Progenitor cell of endocrine pancreas (in vitro differentiated cells): ENCODE measurements at places on chromosomes 3 and 15.

- no peak for DNase-seq
Observed at GRCh38 chr3:141992512-141992911, 116.1 kb downstream of the ATP1B3 start.

GRCh38 chr3:107683447-107683846, 160.7 kb downstream of the BBX start:
- DNase-seq = no peak

DNA sequence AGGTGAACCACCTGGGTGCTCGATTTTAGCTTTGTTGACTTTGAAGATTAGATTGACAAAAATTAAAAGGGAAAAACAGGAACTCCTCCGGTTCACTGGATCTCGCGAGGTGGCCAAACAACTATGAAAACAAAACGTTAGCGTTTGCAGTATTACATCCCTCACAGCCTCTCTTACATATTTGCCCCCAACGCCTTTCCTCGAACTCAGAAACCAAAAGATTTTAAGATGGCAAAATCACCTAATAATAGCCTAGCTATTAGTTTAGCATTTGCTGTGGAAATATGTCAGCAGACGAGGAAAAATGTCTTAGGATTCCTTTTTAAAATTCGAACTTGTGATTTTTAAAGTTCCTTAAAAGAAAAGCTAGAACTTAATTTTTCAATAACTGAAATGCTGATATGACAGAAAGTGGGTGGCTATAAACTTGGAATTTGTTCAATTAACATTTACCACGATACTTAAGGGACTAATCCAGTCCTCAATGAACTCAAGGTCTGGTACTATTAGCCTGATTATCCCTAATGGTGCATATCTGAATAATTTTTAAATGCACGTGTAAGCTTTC, 491 bp upstream of the SENP7 start:
- no peak for DNase-seq

DNA sequence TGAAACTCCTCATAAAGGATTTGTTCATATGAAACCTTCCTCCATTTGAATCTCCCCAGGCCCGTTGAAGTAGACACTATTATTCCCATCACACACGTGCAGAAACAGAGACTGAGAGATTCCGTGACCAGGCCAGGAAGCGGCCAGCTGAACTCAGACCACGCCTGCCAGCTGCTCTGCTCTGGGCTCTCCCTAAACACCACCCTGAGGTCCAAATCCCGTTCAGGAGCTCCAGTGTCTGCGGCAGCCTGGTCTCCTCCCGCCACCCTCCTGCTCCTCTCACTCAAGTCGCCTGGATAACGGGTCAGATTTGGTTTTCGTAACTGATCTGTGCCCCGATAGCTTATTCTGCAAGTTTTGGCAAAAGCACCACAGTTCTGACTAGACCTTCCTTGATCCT, 53.6 kb upstream of the SNRPA1 start:
- DNase-seq = no peak

- DNase-seq = no peak
Observed at GRCh38 chr3:194386066-194386465, 13.0 kb downstream of the GP5 start.

GRCh38 chr3:63791974-63792373, 27.1 kb upstream of the C3orf49 start:
- no peak for DNase-seq

DNA sequence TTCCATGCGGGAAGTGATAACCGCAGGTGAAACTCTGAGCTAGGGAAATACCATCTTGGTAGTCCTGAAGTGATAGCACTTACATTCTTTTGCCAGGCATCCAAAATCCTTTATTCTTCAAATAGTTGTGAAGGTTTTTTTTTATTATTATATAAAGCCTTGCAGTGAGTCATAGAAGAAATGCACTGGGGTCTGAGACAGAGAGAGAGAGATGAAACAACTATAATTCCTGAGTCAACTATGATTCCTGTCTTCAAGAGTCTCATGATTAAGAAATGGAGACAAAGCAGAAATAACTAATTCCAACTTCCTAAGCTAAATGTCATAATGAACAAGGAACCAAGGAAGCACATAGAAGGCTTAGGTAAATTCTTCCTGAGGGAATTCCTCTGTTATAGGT, 495.6 kb downstream of the LPP start:
- no peak for DNase-seq

DNA sequence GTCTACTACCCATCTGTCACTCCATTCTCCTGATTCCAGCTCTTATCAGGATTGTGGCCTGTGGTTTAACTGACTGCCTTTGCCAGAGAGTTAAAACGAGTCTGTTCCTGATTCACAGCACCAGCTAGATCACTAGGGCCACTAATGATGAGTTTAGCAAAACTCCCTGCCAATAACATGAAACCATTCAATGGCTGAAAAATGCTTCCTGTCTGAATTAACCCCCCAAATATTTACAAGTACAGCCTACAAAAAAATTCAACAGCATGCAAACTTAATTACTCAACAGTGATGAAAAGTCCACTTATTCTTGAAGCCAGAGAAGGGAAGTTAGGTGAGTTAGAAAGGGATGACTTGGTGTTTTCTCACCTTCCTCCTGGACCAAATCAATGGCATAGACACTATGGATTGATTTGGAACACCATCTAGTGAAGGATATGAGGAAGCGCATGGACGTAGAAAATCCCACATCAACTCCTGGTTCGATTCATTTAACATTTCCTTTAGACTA, 141.4 kb downstream of the TGFBR2 start:
- no peak for DNase-seq
